ENCODE measurements at places on chromosomes 6 and 20.

DNA sequence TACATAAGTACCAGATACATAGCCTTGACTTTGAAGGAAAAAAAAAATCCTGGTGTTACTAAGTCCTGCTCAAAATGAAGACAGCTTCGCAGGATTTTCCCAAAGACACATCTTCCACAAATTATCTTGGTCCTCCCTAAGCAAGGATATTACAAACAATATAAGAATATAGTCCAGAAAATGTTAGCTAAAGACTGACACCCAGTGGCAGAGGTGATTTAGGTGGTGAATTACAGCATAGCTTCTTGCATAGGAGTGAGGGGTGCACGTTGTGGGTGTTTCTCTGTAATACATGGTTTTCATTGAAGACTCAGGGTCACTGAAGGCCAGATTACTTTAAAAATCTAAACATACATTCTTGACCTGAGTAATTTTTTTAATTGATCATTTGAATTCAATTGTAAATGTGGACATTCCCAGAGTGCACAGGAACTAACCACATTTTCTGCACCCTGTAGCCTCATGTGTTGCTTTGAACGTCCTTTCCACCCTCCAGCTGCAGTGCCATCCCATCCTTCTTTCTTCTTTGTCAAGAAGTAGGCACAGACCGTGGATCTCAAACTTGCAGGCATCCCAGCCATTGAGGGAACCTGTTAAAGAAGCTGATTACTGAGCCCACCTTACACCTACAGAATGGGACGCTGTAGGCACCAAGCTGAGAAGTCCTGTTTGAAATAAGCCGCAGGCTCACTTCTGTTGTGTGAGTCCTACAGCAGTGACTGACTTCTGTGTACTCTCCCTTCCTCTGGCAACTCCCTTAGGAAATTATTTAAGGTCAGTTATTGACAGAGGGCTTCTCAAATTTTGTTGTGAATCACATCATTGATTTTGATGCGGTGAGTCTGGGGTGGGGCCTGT is 102.6 kb downstream of the PERP start:
- DNase-seq = no peak

- DNase-seq = no peak
Observed at GRCh38 chr6:45690846-45691245, 313.1 kb upstream of the SUPT3H start.

GRCh38 chr6:136060052-136060451 is 190.1 kb downstream of the MTFR2 start:
- no peak for DNase-seq

GRCh38 chr20:20872428-20872827 is 160.0 kb upstream of the RALGAPA2 start:
- DNase-seq = no peak

DNA sequence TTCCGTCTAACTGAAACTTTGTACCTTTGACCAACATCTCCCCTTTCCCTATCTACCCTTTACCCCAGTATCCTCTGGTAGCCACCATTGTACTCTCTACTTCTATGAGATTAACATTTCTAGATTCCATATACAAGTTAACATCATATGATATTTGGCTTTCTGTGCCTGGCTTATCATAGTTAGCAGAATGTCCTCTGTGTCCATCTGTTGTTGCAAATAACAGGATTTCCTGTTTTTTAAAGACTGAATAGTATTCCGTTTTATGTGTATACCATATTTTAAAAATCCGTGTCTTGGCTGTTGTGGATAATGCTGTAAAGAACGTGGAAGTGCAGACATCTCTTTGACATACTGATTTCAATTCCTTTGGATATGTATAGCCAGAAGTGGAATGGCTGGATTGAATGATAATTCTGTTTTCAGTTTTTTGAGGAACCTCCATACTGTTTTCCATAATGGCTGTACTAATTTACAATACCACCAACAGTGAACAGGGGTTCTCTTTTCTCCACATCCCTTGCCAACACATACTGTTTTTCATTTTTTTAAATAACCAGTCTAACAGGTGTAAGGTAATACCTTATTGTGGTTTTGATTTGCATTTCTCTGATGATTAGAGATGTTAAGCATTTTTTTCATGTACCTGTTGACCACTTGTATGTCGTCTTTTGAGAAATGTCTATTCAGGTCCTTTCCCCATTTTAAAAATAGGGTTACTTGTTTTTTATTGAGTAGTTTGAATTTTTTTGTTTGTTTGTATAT is 53.8 kb downstream of the CDC5L start:
- DNase-seq = no peak
